ENCODE measurements at places on chromosomes 7 and 10.

DNA sequence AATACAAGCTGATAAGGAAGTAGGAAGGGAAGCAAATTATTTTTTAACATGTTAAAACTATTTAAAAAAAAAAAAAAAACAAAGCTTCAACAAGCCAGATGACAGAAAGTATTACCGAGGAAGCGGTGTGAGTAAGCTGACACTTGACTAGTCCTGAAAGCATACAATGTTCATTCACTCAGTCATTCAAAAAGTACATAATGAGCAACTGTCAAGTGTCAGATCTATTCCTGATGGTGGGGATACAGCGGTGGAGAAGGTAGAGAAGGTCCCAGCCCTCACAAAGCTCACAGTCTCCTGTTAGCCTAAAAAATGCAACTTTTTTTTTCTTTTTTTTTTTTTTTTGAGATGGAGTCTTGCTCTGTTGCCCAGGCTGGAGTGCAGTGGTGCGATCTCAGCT lies 40.0 kb downstream of the RAPGEF5 start:
- DNase-seq = no peak

- DNase-seq = no peak
Measured at GRCh38 chr7:147708871-147709270, 881.7 kb upstream of the C7orf33 start.

DNA sequence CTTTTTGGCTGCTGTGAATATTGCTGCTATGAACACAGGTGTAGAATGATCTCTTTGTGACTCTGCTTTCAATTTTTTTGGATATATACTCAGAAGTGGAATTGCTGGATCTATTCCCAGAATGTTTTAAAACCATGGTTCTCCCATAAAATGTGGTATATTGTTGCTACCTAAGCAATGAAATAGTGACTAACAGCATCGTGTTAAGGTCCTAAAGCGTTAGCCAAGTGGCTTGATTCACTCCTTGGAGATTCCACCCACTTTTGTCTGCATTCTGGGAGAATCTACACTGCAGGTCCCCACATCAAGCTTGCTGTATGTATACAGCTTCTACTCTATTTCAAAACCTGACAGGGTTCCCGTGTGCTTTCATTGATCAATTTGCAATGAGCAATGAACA lies 105.6 kb downstream of the CDK6 start:
- no peak for DNase-seq

DNA sequence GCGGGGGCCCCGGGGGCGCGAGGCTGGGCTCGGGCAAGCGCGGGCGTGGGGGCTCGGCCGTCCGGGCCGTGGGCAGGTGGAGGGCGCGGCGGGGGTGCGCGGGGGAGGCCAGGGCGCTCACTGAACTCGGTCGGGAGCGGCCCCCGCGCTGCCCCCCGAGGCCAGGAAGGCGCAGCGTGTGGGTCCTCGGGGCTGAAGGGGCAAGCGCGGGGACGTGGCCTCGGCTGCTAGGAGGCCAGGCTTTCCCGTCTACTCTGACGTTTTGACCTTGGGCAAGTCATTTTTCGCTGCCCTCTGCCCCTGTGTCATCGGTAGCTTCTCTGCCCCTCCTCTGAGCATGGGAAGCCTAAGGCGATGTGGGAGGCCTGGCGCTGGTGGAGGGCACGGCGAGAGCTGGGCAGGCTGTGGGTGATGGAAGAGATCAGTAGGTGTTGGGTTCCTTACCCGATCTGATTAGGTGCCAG lies 441 bp downstream of the FBH1 start:
- peak; percentile 11 for DNase-seq

Measured in CD4-positive, alpha-beta memory T cell (primary cell).